ENCODE measurements at places on chromosomes 7 and 10.

- DNase-seq: no peak
Observed at GRCh38 chr10:65861249-65861648, 1064.6 kb upstream of the LRRTM3 start.

DNA sequence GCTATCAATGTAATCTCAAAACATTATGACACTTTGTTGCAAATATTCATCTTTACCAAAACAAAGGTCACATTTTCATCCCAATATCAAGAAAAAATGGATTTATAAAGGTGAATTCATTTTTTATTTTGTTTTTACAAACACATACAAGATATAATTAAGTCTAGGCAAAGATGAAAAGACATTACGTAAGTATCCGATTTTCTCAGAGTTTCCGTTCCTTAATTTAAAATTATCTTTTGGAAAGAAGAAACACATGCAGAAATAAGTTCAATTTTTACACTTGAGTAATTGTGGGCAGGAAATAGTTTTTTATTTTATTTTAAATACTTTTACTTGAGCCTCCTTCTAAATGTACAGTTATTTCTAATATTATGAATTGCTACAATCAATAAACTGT, 24.6 kb downstream of the RTKN2 start:
- no peak for DNase-seq

DNA sequence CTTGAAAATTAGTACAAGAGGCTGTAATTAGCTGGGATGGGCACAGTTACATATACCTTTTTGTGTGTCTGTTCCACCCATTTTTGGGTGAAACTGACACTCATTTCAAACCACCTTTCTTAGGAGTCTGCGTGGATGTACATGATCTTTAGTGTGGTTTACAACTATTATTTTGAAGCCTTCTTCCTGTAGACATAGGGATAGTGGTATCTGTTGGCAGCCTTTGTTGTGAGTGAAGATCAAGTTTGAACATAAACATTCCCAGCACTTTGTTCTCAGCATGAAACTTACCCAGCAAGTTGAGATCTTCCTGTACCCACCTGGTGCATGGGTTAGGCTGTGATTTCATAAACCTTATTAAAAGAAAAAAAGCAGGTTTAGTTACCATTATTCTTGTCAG, 2.0 kb downstream of the BAG3 start:
- DNase-seq: no peak

DNA sequence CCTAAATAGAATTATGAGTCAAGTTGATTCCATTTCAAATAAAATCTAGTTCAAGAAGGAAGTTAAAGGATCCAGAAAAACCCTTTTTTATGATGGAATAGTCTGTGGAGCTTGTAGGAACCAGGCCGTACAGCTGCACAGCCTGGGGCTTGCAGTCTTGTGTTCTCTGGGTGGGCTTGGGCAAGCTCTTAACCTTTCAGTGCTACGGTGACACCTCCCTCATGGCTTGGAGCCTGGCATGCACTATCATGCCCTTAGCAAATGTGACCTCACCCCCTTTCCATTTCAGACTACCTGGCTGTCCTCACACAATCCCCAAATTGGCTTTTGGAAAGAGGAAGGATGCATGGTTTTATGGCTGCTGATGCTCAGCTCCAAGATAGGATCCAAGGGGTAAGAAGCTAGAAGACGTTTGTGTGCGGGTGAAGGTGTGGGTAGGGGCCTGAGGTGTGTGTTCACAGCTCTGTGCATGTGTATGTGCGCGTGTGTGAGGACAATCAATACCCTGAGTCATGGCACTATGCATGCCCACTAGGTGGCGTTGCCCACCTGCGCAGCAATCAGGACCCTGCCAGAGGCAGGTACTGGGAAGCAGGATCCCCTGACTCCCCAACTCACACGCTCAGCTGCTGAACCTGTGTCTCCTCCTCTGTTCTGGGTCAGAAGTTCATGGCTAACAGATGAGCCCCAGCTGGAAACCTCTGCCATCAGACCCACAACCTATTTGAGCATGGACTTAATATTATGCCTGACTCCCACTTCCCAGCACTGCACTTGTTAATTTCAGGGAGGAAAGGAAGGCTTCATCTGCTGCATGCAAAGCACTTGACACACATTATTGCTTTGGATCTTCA, 113.4 kb downstream of the PTPN20 start:
- peak; percentile 79 for DNase-seq

GRCh38 chr10:116237260-116237659, 35.7 kb downstream of the GFRA1 start:
- DNase-seq: no peak

Data from WTC11 (cell line).